ENCODE measurements at places on chromosomes 7 and 10.

- no peak for DNase-seq
Observed at GRCh38 chr7:41955893-41956675, 253.2 kb upstream of the INHBA start.

- no peak for DNase-seq
Observed at GRCh38 chr10:132974249-132974796, 32.0 kb upstream of the CFAP46 start.

DNA sequence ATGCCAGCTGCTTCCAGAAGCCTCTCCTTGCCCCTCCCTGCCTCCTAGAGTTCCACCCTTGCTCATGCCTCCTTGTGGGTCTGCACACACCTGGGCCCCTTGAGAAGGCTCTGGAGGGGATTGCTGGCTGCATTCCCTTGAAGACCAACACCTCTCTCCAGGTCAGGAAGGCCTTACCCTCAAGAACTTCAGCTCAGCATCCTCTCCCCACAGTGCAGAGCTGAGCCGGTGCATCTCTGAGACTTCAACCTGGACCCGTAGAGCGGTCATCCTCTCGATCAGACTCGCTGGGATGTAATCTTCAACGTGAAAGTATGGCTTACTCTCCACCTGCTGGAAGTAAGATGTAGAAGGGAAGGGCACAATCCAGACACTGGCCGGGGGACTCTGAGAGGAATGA, 62.7 kb downstream of the FRMPD2 start:
- no peak for DNase-seq

- DNase-seq, result no peak
Observed at GRCh38 chr7:28410628-28411531, 1.4 kb upstream of the CREB5 start.

DNA sequence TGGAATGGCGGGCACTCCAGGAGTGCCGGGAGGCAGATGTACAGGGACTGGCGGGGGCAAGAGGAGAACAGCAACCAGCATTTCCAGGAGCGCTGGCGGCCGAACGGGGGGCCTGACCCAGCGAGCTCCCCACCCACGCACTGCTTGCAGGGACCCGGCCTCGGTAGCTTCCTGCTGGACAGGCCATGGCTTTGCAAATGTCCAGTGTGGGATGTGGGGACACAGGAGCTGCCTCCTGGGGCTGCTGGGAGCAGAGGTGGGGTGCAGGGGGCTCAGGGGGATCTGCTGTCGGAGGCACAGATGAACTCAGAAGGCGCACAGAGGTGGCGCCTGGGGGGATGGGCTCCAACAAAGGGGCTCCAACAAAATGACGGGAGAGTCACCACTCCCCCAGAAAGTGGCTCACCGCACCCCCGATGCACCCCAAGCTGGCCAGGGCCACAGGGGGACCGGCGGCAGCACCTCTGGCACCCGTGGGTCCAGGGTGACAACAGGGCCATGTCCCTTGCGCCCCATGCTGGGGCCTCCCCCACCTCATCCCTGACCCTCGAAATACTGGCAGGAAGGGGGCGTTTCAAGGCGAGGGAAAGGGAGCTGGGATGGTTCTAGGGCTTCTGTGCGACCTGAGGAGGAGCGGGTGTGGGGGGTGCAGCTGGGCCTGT, 41.1 kb downstream of the AP5Z1 start:
- DNase-seq, result no peak

DNA sequence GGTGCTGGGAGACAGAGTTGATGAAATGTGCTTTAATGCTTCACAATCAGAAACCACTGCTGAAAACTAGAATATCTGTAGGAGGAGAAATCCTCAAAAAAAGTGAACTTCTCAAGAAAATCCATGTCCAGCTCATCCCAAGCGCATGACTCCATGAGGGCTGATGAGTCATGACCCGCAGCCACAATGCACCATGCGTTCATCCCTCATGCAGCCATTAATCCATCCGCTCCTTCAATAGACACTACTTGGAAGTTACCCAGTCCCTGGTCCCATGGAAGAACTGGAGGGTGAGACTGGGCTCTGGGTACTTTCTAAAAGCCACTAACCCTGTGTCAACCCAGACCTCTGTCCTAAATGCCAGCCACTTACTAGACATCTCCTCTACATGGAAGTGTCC, 24.4 kb downstream of the TMEM273 start:
- DNase-seq, result no peak

GRCh38 chr10:96830511-96831199, 1.4 kb upstream of the LCOR start:
- DNase-seq, result no peak

DNA sequence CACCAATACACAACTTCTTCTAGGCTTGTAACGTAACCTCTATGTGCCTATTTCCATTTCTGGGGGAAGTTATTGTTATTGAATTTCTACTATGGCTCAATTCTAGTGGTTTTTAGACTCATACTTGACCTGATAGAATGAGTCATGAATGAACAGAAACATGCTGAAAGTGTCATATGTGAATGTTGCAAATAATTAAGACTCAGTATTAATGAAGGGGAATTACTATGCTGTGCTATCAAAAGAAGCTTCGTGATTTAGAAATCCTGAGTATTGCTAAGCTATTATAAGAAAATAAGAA, 135.1 kb upstream of the ZWINT start:
- DNase-seq, result no peak

DNA sequence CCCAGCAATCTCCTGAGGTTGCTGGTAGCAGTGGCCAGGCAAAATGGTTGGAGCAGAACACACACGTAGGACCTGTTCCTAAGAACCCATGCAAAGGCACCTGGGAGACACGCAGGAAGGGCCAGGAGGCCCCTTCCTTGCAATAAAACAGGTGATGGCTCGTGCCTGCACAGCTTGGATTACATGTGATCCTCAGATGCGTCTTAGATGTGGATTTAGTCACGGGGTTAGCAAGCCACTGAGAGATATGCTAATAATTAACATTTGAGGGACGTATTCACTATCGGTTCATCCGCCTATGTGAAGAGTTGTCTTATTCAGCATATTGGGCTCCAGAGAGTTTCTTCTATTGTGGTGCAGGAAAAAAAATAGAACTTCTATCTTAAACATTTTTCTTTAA, 4.6 kb upstream of the RHEB start:
- DNase-seq, result no peak

GRCh38 chr10:48608976-48609375, 4.1 kb upstream of the ARHGAP22 start:
- no peak for DNase-seq

GRCh38 chr7:37656913-37657530, 26.5 kb upstream of the GPR141 start:
- no peak for DNase-seq

DNA sequence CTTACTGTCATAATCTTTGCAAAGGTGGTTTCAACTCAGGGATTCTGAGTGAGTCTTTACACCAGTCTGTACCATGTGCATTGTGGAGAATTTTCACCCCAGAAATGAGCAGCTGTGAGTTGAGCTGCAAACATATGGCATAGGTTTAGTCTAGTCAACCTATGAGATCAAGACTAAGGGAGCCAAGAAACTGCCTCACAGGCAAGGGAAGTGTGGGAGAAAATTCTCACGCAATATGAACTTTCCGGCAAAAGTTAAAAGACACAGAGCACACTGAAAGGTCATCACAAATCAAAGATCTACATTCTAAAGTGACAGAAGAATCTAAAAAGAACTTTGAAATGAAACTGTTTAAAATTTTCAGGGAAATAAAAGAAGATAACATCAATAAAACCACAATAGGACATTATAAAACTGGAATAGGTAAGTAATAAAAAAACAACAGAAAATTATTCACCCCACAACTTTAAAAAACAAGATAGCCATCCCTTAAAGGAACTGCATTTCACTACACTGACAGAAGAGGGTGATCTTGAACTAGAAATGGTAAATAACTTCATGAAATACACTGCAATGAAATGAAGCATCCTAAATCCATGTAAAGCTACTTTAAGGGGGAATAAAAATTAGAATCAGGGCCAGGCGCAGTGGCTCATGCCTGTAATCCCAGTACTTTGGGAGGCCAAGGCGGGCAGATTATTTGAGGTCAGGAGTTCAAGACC, 63.5 kb downstream of the LGI1 start:
- no peak for DNase-seq

GRCh38 chr10:61592581-61592980, 70.1 kb upstream of the CABCOCO1 start:
- DNase-seq, result no peak

GRCh38 chr10:82742478-82742877, 867.5 kb downstream of the NRG3 start:
- no peak for DNase-seq

DNA sequence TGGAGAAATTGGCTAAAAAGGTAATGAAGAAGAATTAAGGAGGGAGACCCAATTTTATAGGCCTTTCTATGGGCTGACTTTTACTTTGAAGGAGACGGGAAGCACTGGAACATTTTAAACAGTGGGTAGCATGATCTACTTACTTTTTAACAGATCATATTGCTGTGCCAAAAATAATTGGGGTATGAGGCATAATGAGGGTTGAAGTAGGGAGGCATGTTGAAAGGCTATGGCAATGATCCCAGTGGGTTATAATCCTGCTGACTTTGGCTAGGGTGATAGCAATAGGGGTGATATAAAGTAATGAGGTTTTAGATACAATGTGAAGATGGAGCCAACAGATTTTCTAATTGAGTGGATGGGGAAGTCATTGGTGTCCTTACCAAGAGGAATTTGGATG, 73.2 kb downstream of the GPR37 start:
- no peak for DNase-seq

DNA sequence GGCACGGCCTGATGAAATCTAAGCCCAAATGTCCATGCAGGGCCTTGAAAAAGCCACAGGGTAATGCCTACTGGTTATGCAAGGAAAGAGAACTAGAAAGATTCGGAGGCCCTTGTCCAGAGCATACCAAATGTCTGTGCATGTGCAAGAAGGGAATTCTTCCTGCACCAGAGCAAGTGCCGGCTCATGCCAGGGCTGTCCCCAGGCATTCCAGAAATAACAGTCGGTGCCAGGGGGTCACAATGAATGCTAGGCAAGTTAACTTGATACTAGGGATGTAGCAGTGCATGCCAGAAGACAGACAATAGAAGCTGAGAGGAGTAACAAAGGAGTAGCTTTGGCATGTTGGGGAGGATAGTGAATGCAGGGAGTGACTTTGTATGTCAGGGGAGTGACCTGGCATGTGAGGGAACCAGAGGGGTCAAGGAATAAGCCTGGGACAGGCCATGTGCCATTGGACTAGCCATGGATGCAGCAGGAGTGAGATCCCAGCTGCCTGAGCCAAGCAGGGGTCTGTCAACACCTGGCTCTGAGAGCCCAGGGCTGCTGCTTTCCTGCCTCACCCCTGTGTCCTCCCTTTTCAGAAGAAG, 119.5 kb upstream of the UNC5B start:
- no peak for DNase-seq

DNA sequence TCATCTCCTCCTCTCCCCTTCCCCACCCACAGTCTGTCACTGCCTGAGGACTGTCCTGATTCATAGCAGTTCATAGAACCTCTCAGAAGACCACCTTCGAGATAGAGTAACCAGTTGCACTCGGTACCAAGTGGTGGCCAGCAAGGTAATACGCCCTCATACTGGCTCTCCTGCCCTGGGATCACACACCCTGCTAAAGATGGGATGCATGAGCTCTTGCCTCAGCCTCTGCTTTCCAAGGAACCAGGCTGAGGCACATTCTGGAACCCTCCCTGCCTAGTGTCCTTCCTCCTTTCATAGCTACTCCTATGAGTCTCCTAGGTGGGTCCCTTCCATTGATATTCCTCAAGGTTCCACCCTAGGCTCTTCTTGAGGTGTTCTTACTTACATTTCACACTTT, 15.5 kb downstream of the CFAP43 start:
- DNase-seq, result no peak

GRCh38 chr7:42046483-42046882, 190.5 kb downstream of the GLI3 start:
- no peak for DNase-seq

DNA sequence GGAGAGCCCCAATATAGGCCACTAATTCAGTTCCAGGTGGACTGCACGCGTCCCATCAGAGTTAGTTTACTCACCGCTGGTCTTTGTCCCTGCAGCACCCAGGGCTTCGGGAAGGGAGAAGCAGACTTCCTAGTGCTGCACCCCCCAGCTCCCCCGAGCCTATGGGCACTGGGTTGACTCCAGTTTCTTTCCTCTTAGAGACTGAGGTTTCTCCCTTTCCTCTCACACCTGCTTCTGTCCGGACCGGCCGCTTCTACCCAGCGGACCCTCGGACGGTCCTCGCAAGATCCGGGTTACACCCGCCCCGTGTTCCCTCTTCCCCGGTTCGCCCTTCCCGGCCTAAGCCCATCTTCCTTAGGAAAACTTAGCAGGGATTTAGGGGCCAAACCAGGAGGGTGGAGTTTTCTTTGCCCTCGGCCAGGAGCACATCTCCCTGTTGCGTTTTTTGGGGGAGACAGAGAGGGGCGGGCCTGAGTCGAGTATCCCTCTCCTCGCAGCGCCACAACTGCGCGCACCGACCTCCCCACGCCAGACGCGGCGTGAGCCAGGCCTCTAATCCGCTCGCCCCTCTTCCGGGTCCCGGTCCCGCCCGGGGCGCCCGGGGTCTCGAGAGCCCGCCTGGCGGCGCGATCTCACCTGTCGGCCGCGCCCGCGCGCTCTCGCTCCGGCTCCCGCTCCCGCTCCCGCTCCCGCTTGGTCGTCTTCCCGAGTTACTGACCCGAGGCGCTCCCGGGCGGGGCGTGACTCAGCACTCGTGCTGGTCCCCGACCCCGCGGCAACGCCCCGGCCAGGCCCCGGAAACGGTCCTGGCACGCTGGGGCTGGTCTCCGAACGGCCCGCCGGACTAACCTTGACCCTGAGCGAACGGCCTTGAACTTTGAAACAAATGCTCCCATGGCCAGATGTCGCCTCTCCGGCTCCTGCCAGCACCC, at the start of gene AIFM2:
Gene AIFM2 (minus strand): TSS at position 728 of the 932 bp plus-strand sequence. CDS start 8,741 bp downstream, outside the sequence.
- DNase-seq, result no peak

- no peak for DNase-seq
Observed at GRCh38 chr10:86410542-86411124, 44.0 kb upstream of the GRID1 start.

DNA sequence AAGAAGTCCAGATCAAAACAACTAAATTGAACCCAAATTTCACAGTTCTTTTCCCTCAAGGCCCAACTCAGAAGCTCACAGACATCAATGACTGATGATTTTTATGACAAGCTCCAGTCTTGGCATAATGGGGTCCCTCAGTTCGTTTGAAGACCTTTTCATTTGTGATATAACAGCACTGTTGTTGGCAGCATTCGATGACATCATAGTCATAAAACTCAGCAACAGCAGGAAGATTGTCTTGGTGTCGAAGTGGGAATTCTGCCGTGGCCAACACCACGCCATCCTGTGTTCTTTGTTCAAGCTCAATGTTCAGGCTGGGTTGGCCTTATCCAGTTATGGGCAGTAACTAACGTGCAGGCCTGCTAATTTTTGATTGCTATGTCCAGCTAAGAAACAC, 261.7 kb downstream of the C7orf25 start:
- no peak for DNase-seq

DNA sequence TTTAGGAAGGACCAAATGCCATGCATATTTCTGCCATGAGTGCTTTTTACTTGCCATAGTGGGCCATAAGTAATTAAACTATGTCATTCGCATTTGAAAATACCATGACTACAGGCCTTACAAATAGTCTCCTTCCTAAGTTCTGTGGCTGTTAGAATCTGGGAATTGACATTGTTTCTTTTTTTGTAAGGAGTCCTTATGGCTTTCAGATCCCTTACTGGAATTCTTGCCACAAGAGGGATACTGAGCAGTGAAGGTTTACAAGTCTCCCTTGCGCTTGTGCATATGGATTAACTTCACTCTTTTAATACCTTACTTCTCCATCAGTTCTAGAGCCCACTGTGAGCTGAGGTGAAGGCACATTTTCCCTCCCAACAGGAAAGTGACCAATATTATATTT, 166.0 kb downstream of the NRG3 start:
- DNase-seq, result no peak
